ENCODE measurements at places on chromosomes 3 and 15. TPM values are rescaled to one million over a fixed set of nuclear protein-coding genes. Genes with fewer than 3 reads are reported as not detected.

The FEZF2 gene
- not detected for total RNA-seq

The CCR3 gene
- 0.10 TPM for total RNA-seq

The EEFSEC gene
- 11.1 TPM for total RNA-seq

The SST gene
- not detected for total RNA-seq

The CLPX gene
- 26.9 TPM for total RNA-seq

The EIF5A2 gene
- total RNA-seq = 16.7 TPM

The NR2F2 gene
- 18.7 TPM for total RNA-seq

The ARHGAP11A gene
- total RNA-seq = 73.0 TPM

The WNT7A gene
- not detected for total RNA-seq

The KLHL6 gene
- not detected for total RNA-seq

The IL17RD gene
- total RNA-seq = 8.8 TPM

The AMT gene
- 1.5 TPM for total RNA-seq

The TTLL13 gene
- total RNA-seq = not detected

The FES gene
- 4.7 TPM for total RNA-seq

The MYL3 gene
- not detected for total RNA-seq

The SLC51B gene
- total RNA-seq = not detected

The MESP2 gene
- 1.8 TPM for total RNA-seq

The ATP1B3 gene
- 125 TPM for total RNA-seq

The SMCO1 gene
- not detected for total RNA-seq

The PCSK6 gene
- total RNA-seq = 0.48 TPM

The SLC22A13 gene
- total RNA-seq = 0.29 TPM

The NRROS gene
- total RNA-seq = 2.7 TPM

The RAB6B gene
- total RNA-seq = 0.29 TPM

The SLC12A1 gene
- 0.10 TPM for total RNA-seq

The PRSS50 gene
- not detected for total RNA-seq

The TEX55 gene
- not detected for total RNA-seq

The CCR8 gene
- total RNA-seq = not detected

The TMEM266 gene
- not detected for total RNA-seq

The KLHL40 gene
- not detected for total RNA-seq

The C15orf40 gene
- 20.2 TPM for total RNA-seq

The TGM5 gene
- total RNA-seq = not detected

The EOGT gene
- 43.0 TPM for total RNA-seq

The HCLS1 gene
- total RNA-seq = 0.39 TPM

The CISH gene
- 1.8 TPM for total RNA-seq

The GOLGA8B gene
- 11.3 TPM for total RNA-seq

The ALG1L2 gene
- total RNA-seq = not detected

The VEPH1 gene
- 85.5 TPM for total RNA-seq

The TM4SF4 gene
- not detected for total RNA-seq

The DUOXA1 gene
- not detected for total RNA-seq

The IL5RA gene
- total RNA-seq = not detected

The TFRC gene
- total RNA-seq = 169 TPM

The ARGFX gene
- total RNA-seq = not detected

The GOLGA6A gene
- total RNA-seq = not detected

The ARNT2 gene
- 1.5 TPM for total RNA-seq

The SLC49A4 gene
- 10.6 TPM for total RNA-seq

The KLF15 gene
- 0.59 TPM for total RNA-seq

The HYAL1 gene
- 0.72 TPM for total RNA-seq

The SEC22C gene
- 100 TPM for total RNA-seq

The GOLGA8S gene
- total RNA-seq = 0.48 TPM

The MASP1 gene
- total RNA-seq = not detected

The C3orf70 gene
- total RNA-seq = 8.2 TPM

The CMTM8 gene
- not detected for total RNA-seq

The KNG1 gene
- not detected for total RNA-seq

The CEMIP gene
- total RNA-seq = 1.1 TPM

The UNC13C gene
- total RNA-seq = not detected

The CTXN2 gene
- total RNA-seq = not detected

Measured in RPMI7951 (cell line).